Spinal cord (tissue), 10 donors: ENCODE measurements at places on chromosomes 3 and 15. TPM values are rescaled to one million over a fixed set of nuclear protein-coding genes. Genes with fewer than 3 reads are reported as not detected.

KCNH8 gene
- 4.1 TPM for total RNA-seq

DNA sequence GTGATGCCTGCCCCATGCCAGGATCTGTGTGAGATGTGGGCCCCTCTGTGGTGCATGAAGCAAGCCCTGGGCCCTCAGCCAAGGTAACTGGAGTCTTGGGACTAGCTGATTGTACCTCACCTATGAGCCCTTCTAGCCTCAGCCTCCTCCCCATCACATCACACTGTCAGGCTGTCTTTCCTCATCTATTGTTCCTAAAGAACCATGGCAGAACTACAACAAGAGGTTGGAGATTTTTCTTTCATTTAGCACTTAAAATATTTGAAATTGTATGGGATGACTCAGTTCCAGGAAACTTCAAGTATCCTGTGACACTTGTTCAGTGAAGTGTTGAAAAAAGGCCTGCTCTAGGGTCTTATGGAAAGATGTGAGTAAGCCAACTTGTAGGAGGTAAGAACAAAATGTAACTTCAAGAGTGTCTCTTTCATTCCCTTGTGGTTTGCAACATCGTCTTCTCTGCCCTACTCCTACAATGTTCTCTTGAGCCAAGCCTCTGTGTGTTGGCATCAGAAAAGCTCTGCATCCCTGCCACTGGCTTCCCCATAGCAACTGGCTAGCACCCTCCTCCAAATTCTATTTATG, 58.7 kb upstream of the TIPARP start:
- H3K36me3 ChIP-seq = no peaks in the 10 kb centered on the region
- peaks cover 3% of the 10 kb centered on the region for H3K27me3 ChIP-seq
- H3K4me1 ChIP-seq = no peaks in the 10 kb centered on the region
- H3K4me3 ChIP-seq = no peak overlapping the region
- DNase-seq = no peak

GRCh38 chr15:28060005-28060404, 39.1 kb downstream of the OCA2 start:
- H3K27me3 ChIP-seq = no peaks in the 10 kb centered on the region
- no peaks in the 10 kb centered on the region for H3K4me1 ChIP-seq
- DNase-seq = no peak
- no peak overlapping the region for H3K4me3 ChIP-seq
- H3K36me3 ChIP-seq = no peaks in the 10 kb centered on the region
- no peak overlapping the region for H3K27ac ChIP-seq

DNA sequence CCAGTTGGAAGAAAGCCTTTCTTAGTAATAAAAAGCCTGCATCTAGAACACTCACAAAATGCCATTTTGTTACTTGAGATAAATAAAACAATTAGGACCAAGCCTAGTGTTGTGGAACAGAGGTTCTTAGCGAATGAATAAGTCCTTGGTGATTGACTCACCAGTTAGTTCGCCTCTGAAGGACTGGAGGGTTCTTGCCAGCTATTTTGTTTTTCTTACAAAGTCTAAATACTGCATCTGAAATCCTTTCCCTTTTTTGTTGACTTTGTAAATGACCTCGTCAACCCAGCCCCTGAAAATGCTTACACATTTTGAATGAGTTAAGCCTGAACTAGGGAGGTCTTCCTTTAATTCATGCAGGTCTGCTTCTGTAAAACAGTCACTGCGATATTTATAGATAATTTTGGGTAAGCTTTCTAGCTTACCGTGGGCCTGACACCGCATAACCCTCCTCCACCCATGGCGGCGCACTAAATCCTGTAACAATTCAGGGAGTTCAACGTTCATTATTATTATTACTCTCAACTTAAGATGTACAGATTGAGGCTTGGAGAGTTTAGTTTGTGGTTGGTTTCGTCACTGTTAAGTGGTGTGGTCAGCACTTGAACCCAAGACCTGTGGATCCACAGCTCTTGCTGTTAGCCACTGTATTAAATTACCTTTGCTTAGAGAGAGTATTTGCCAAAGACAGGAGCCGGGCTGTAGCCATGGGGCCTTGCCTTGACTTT, 45.0 kb upstream of the SACM1L start:
- no peak overlapping the region for H3K4me3 ChIP-seq
- H3K27ac ChIP-seq = peak overlapping the region; percentile 27
- no peak for DNase-seq
- H3K4me1 ChIP-seq = peaks cover 24% of the 10 kb centered on the region

DNA sequence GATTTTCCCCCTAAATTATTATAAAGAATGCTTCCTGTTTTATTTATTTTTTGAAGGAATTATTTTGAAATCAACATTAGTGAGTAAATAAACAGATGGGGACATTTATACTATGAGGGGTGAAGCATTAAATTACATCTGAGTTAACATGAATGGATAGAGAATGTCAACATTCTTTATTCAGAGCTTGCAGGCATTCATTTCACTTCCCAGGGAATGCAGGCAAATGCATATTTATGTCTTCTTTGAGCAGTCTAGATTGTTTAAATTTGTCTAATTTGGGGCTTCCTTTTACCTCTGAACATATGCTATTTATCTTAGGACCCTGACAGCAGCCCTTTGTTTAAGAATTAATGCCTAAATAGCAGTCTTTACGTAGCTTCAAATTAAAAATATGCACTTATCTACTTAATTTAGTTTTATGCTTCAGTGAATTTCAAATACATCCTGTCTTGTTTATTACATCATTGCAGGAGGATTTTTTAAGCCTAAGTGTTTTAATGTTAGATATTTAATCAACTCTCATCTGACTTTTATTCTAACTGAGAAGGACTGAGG, 630.5 kb upstream of the LMCD1 start:
- DNase-seq = peak; percentile 28
- H3K36me3 ChIP-seq = no peaks in the 10 kb centered on the region
- no peak overlapping the region for H3K27ac ChIP-seq
- no peak overlapping the region for H3K4me3 ChIP-seq
